Type B pancreatic cell (in vitro differentiated cells): ENCODE measurements at places on chromosomes 13 and 19. TPM values are rescaled to one million over a fixed set of nuclear protein-coding genes. Genes with fewer than 3 reads are reported as not detected.

Gene TEX29
- 0.62 and 0.92 TPM in 2 replicates for total RNA-seq

Gene FGF21
- not detected in 2 replicates for total RNA-seq

Gene SYNGR4
- total RNA-seq = not detected in 2 replicates

Gene SCGB2B2
- 0.60 and 0.64 TPM in 2 replicates for total RNA-seq

Gene OR2Z1
- total RNA-seq = not detected in 2 replicates

Gene SELENOV
- 1.1 TPM in 1 of 2 replicates, not detected in the other for total RNA-seq

Gene C19orf47
- total RNA-seq = 15.3 and 18.6 TPM in 2 replicates

DNA sequence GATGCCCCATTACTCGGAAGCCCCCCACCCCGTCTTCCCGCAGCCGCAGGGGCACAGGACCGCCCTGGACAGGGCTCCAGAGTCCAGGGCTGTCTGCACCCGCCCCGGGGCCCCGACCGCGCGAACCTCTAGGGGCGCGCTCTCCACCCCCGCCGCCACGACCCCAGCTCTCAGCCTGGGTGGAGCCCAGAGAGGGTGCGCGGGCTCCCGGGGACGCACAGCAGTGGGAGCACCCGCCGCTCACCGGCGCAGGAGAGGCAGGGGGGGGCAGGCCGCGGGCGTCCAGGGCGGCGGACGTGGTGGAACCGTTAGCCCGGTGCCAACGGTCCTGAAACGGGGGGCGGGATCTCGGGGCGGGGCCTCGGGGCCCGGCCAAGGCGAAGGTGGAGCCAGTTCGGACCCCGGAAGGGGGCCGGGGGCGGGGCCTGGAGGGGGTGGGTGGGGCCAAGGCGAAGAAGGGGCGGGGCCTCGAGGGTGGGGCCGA is at the start of gene ATP8B3:
TSS of gene ATP8B3 (minus strand) at position 335 of the 484 bp plus-strand sequence. CDS start 540 bp downstream, outside the sequence.
- peak within 1 kb of the TSS; percentile 94 for H3K4me3 ChIP-seq
- peak within 1 kb of the TSS; percentile 90 for H3K27ac ChIP-seq
- peaks cover 8% of the 10 kb centered on the region for H3K4me1 ChIP-seq
- H3K36me3 ChIP-seq = no peaks in the 10 kb centered on the region
- no peak for DNase-seq
- H3K27me3 ChIP-seq = peaks cover 5% of the 10 kb centered on the region

DNA sequence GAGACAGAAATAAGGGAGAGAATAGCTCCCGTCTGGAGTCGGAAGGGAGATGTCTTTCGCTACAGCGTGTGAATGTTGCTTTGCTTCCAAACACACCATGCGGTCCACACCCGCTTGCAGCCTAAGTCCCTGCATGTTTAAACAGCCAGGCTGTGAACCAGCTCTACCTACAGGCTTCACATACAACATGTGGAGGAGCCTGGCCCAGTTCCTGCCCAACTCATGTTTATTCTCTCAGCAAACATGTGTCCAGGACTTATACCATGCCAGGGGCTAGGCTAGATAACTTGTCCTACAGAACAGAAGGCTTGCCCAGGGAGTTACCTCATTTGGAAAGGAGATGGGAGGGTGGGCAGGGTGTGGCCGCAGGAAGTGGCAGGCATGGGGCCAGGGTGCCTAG is 181.5 kb downstream of the FOXO1 start:
- peaks cover 31% of the 10 kb centered on the region for H3K4me1 ChIP-seq
- no peak overlapping the region for H3K27ac ChIP-seq
- no peak for DNase-seq
- H3K36me3 ChIP-seq = no peaks in the 10 kb centered on the region
- no peak overlapping the region for H3K4me3 ChIP-seq

DNA sequence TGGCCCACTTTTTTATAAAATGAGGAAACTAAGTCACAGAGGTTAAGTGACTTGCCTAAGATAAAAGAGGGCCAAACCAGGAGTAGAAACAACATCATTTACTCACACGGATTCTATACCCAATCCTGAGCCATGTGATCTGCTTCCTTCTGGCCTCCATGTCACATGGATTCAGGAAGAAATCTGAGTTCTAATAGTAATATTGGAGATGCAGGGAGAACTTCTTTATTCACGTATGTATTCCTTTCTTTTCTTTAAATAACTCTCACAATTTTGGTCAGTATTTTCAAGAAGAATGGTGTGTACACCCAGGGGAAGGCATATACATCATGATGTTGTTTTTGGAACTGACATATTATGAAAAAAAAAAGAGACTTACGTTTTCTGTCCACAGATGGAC is 1.8 kb downstream of the POSTN start:
- no peak overlapping the region for H3K27ac ChIP-seq
- peaks cover 4% of the 10 kb centered on the region for H3K36me3 ChIP-seq
- peak overlapping the region; percentile 81 for H3K4me3 ChIP-seq

DNA sequence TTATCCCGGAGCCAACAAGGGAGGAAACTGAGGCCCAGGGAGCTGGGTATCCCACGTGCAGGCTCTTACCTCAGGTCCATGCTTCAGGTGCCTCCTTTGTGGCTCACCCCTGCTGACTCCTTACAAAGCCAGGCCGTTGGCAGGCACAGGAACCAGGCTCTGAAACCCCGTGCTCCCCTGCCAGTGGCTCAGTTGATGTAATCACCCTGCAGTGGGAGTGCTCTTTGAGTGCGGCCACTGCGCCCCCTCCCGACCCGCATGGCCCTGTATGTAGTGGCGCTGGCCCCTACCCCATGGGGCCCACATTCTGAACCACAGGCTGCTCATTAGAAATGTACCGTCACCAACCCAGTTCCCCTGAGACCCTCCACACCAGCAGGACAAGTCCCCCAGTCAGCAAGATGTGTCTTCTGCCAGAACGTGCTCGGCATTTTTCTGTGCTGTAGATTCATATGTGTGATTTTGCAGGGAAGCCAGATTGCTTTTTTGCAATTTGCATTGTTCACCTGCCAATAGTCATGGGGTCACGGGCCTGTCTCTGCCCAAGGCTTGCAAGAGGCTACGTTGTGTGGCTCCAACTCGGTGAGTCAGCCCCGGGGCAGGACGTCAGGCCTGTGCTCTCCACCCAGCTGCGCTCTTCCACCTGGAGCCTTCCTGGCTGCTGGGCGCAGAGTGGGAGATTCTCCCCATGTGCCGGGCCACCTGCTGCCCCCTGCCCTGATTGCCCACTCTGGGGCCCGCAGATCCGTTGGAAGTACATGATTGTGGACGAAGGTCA is 60.3 kb downstream of the SMARCA4 start:
- peaks cover 29% of the 10 kb centered on the region for H3K36me3 ChIP-seq
- H3K27ac ChIP-seq = peak overlapping the region; percentile 56
- no peak for DNase-seq
- H3K27me3 ChIP-seq = no peaks in the 10 kb centered on the region
- no peak overlapping the region for H3K4me3 ChIP-seq
- no peaks in the 10 kb centered on the region for H3K4me1 ChIP-seq

DNA sequence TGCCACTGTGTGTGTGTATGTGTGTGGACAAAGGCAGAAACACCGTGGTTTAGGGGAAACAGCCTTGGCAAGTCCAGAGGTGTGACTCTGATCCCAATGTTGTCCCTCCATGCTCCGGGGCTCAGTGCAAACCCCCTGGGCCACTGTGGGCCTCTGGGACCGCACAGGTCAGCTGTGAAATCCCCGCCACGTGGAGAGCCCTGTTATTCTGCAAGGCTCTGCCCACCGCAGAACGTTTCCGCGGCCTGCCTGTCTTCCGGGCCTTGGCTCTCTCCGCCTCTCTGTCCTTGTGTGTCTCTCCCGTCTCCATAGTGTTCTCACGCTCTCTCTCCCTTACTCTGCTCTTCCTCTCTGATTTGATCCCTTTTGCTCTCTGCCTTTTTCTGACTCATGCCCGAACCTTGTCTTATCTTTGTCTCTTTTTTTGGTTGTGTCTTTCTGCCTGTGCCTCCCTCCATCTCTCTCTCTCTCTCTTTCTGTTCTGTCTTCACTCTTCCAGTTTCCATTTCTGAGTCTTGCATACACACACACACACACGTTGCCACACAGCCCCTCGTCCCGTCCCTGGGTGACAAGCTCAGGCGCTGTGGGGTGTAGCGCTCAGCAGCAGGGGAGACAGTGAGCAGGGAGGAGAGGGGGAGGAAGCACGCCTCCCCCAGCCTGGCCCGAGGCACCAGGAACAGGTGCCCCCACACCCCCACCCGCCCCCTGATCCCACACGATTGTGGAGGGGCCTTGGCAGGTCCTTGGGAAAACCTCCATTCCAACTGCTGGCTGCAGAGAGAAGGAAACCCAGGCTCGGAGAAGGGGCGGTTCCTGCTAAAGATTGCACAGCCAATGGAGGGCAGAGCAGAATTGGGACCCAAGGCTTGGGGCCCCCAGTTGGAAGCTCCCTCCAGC is 3.0 kb downstream of the TTYH1 start:
- peaks cover 51% of the 10 kb centered on the region for H3K27me3 ChIP-seq
- H3K4me3 ChIP-seq = peak overlapping the region; percentile 54
- peak overlapping the region; percentile 62 for H3K27ac ChIP-seq
- peaks cover 5% of the 10 kb centered on the region for H3K36me3 ChIP-seq
- peaks cover 20% of the 10 kb centered on the region for H3K4me1 ChIP-seq
- DNase-seq = no peak

- H3K36me3 ChIP-seq = peaks cover 14% of the 10 kb centered on the region
These were observed 21.2 kb downstream of the DNMT1 start for GRCh38 chr19:10173527-10173926.

DNA sequence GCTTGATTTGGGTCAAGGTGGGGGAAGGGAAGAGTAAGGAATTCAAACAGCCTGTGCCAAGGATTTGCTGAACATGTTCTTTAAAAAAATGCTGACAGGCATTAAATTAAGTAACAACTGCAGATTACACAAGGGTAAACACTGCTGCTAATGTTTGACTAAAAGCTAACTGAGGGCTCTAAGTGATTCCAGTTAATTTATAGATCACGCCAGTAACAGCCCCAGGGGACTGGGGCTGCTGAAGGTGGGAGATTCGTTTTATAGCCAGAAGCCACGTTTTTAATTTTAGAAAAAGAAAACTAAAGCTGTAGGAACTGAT is 321.7 kb downstream of the DLEU7 start:
- peak overlapping the region; percentile 59 for H3K4me3 ChIP-seq
- H3K4me1 ChIP-seq = peaks cover 57% of the 10 kb centered on the region
- peaks cover 12% of the 10 kb centered on the region for H3K27me3 ChIP-seq
- DNase-seq = no peak

- no peaks in the 10 kb centered on the region for H3K27me3 ChIP-seq
- no peaks in the 10 kb centered on the region for H3K36me3 ChIP-seq
- H3K4me1 ChIP-seq = peaks cover 18% of the 10 kb centered on the region
- H3K4me3 ChIP-seq = no peak overlapping the region
- no peak for DNase-seq
These were observed 28.9 kb downstream of the FRY start for GRCh38 chr13:32060401-32060878.

GRCh38 chr13:87344176-87344575 is 327.0 kb upstream of the SLITRK5 start:
- H3K27ac ChIP-seq = no peak overlapping the region
- H3K4me3 ChIP-seq = no peak overlapping the region
- H3K27me3 ChIP-seq = no peaks in the 10 kb centered on the region
- H3K36me3 ChIP-seq = no peaks in the 10 kb centered on the region

- peaks cover 4% of the 10 kb centered on the region for H3K4me1 ChIP-seq
- no peak overlapping the region for H3K27ac ChIP-seq
- peaks cover 10% of the 10 kb centered on the region for H3K36me3 ChIP-seq
- no peak for DNase-seq
These were observed 47.3 kb upstream of the N4BP2L1 start for GRCh38 chr13:32474999-32475792.

DNA sequence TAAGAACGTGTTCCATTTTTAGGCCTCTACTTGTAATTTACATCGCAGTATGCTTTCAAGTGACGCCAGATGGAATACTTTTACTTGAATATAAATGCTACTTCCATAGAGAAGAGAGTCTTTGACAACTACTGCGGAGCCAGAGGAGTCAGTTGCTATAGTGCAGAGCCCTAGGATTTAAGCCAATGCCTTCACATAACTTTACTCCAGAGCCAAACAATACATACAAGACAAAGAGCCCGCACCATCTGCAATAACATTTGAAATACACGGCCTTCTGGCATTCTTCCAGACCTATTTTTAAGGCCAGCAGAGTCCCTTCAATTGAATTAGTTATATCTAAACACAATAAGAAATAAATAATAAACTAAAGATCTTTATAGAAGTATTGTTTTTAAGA is 59.4 kb downstream of the XPO4 start:
- no peak for DNase-seq
- H3K36me3 ChIP-seq = peaks cover 14% of the 10 kb centered on the region
- no peak overlapping the region for H3K4me3 ChIP-seq
- no peak overlapping the region for H3K27ac ChIP-seq
